Left renal pelvis (tissue), 4 donors: ENCODE measurements at places on chromosomes 3 and 15.

GRCh38 chr15:92020804-92021203, 167.3 kb downstream of the SLCO3A1 start:
- DNase-seq = no peak

DNA sequence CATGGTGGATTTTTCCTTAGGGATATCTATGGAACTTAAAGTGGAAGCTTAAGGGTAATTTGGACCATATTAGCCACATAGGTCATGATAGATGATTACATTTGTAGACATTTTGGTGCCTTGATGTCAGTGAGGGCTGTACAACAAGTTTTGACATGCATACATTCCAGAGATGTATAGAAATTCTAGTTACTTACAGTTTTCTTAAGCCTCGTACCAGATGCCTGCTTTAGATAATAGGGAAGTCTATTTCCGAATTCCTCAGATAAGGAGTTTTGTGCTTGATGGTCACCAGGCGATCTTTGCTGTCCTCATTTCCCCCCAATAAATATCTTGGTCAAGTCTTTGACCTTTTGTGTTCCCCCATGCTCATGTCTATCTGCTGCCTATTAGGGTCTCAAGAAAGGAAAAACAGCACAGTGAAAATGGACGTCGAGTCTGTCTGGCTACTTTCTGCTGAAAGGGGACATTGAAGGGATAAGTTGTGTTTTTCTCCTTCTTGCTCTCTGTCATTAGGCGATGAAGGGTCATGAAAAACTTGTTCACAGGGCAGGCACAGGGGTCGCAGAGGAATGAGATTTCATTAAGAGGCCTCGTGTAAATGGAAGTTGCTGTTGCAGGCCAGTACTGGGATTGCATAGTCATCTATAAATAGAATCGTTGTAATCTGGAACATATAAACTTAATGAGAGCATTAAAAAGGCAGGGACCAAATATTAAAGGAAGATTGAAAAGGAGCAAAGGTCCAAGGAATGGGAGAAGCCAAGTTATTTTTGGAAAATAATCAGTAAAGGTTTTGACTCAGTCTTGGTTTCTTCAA, 20.0 kb upstream of the SENP7 start:
- DNase-seq = no peak

GRCh38 chr3:65004795-65005295, 317.0 kb upstream of the ADAMTS9 start:
- DNase-seq = no peak

GRCh38 chr15:56245871-56246814, 2.5 kb upstream of the RFX7 start:
- peak; percentile 55 for DNase-seq

- DNase-seq = no peak
These were observed 177.7 kb upstream of the MCTP2 start for GRCh38 chr15:94053626-94054025.

DNA sequence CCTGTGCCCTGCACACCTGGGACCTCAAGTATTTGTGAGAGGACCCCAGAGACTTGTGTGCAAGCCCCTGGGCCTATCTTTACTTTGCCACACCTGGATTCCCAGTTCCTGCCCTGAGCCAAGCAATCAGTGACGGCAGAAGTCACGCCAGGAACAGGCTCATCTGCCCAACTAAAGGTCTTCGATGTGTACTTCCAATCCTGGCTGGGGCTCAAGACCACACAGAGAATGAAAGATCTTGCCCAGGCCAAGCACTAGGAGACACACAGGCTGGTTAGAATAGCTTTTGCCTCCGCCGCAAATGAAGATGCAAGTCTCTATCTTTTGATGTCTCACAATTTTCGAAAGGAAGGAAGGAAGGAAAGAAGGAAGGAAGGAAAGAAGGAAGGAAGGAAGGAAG, 228.8 kb downstream of the OCA2 start:
- DNase-seq = no peak

GRCh38 chr3:2247831-2248230, 149.2 kb downstream of the CNTN4 start:
- no peak for DNase-seq

DNA sequence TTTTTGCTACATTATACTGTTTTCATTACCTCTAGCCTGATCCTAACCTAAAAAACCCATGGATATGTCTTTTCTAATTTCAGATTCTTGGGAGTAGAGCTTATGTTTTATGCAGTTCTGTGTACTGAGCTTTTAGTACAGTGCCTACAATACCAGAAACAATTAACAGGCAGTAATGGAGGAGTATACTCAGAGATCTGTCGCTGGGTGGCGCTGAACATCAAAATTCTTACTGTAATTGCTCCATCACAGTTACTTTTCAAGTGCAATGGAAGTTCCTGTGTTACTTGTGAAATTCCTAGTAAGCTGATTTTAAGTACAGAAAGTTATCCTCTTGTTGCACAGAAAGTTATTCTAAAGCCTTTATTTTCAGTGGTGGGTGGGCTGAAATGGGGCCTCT, 66.9 kb downstream of the RNF13 start:
- peak; percentile 33 for DNase-seq

GRCh38 chr3:96865605-96866004, 51.2 kb downstream of the EPHA6 start:
- DNase-seq = no peak

DNA sequence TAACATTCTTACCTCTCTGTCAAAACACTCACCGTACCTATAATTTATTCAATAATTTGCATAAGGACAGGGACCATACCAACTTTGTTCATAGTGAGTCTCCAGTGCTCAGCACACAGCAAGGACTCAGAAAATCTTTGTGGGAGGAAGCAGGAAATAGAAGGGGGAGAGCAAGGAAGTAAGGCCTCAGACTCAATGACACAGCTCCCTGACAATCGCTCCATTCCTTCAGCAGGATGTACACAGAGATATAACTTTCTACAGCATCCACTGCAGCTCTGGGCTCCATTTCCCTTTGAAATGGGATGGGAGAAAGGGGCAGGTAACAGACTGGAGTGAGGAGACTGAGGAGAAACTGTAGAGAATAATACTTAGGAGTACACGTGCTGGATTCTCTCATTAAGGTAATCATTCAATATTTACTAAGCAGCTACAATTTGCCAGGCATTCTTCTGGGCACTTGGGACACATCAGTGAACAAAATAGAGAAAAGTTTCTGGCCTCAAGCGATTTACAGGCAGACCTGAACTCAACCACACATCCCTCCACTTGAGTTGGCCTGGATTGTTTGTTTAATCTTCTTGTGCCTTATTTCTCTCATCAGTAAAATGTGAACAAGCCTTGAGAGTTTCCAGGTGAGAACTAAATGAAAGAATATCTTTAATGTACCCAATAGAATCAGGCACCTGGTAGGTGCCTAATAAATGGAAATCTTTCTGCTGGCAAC, 330.3 kb upstream of the THBS1 start:
- no peak for DNase-seq

DNA sequence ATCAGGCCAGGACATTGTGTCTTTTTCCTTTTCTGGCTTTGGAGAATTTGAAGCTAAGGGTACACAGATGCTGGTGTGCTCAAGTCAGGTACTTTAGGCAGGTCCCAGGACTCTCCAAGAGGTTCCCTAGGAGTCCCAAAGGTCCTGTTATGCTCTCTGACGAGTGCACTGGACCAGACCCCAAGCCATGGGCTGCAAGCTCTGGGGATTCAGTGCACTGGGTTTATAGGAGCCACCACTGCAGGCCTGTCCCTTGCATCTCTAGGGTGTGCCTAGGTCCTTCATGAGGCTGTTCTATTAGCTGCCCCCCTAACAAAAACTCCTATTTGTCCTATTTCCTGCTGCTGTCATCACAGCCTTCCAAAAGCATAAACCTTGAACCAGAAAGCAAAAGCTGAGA, 31.9 kb upstream of the BFSP2 start:
- no peak for DNase-seq

- DNase-seq = no peak
These were observed 19.5 kb downstream of the ACVR2B start for GRCh38 chr3:38473229-38473628.

GRCh38 chr15:39710681-39711080, 72.0 kb downstream of the FSIP1 start:
- no peak for DNase-seq
